ENCODE measurements at places on chromosomes 1 and 21.

GRCh38 chr1:161044535-161044907, 1.3 kb downstream of the USF1 start:
- no peak for DNase-seq

DNA sequence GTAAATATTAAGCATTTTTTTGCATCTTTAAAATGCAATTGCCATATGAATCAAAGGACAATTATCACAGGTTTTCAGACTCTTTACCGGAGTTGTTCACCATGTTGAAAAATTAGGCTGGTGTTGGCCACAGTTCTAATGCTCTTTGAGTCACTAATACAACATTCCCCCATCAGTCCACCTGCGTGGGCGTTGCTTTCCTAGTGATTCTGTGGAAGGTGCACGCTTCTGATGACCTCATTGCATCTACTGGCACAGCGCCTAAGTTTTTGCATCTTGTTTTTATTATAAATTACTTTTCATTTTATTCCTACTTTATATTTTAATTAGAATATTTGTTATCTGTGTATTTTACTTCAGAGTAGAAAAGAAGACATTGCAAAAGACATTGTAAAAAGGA, 4.7 kb upstream of the F5 start:
- no peak for DNase-seq

- DNase-seq: peak; percentile 82
These were observed 14.2 kb downstream of the UTP11 start for GRCh38 chr1:38026592-38027200.

DNA sequence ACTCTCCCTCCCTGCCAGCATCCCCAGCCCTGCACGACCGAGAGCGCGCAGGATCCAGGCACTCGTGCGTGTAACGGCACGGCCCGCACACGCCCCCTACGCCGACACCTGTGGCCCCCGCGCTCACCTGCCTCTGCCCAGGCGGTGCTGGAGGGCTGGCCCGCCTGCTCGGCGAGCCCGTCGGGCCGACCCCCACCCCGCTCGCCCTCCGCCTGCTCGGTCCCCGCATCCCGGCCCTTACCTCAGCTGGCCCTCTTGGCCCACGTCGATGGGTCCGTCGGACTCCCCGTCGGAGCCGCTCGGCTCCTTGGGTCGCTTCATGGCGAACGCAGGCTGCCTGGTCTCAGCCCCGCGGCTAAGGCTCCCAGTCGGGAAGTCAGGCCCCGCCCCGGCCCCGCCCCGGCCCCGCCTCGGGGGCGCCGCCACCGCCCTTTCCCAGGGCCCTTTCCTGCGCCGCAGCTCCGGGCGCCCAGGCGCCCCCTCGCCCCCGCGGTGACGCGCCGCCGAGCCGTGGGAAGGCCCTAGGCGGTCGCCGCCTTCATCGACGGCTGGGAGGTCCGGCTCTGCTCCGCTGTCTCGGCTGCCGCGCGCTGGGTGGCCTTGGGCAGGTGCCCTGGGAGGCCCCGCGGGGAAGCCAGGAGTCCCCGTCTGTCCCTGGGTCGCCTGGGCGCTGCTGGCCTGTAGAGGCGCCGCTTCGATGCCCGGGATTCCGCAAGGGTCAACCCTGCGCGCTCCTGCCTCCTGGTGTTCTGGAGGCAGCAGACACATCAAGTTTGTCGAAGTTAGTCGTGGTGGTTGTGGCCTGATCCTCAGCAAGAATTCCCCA, at the start of gene HEYL:
Gene HEYL (minus strand): TSS at position 339 of the 826 bp plus-strand sequence. CDS start 18 bp downstream, at position 321.
- DNase-seq: peak; percentile 90

DNA sequence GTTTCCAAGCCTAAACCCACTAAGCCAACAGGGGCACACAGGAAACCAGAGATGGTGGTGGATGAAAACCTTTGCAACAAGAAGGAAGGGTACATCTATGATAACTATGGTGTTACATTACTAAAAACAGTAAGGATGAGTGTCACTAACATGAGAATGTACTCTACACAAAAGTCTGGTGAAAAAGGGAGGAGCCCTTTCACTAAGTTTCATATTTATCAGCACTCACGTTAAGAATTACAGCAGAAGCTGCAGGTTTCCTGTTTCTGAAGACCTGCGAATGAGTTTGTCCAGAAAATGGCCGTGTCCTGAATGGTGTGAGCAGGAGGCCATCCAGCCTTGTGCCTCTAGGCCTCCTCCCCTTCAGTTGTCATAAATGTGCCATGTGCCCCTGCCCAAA, 17.8 kb downstream of the ABCG1 start:
- DNase-seq: no peak

- no peak for DNase-seq
These were observed 673 bp downstream of the PRMT2 start for GRCh38 chr21:46636181-46636512.

- DNase-seq: no peak
These were observed 500.5 kb downstream of the SETD4 start for GRCh38 chr21:35559829-35560225.

- DNase-seq: no peak
These were observed 47.8 kb downstream of the UMODL1 start for GRCh38 chr21:42118901-42119300.

GRCh38 chr1:18743233-18743632, 112.6 kb downstream of the PAX7 start:
- no peak for DNase-seq

DNA sequence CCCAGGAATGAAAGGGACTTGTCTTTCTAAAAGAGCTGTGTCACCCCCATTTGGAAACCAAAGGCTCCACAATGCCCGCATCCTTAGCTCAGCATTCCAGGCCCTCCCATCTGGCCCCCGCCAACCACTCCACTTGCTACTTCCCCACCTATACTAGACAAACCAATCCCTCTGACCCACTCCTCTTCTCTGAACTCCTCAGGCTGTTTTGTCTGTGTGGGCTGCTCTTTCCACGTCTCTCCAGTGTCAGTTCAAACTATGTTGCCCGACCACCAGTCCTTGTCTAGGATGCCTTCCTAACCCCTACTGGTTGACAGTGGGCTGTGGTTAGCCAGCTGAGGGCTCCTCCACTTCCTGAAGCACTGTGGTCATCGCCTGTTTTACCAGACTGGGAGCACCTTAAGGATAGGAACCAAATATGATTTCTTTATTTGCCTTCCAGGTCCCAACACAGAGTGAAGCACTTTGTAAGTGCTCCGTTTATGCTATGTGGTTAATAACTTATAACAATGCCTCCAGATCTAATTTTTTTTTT, 8.1 kb upstream of the COA7 start:
- DNase-seq: no peak

- no peak for DNase-seq
These were observed 60.5 kb downstream of the TBX15 start for GRCh38 chr1:118927427-118928187.

GRCh38 chr21:36589352-36589971, 109.5 kb upstream of the SIM2 start:
- DNase-seq: no peak

- peak; percentile 83 for DNase-seq
These were observed 42.2 kb upstream of the WNT4 start for GRCh38 chr1:22184892-22185612.

DNA sequence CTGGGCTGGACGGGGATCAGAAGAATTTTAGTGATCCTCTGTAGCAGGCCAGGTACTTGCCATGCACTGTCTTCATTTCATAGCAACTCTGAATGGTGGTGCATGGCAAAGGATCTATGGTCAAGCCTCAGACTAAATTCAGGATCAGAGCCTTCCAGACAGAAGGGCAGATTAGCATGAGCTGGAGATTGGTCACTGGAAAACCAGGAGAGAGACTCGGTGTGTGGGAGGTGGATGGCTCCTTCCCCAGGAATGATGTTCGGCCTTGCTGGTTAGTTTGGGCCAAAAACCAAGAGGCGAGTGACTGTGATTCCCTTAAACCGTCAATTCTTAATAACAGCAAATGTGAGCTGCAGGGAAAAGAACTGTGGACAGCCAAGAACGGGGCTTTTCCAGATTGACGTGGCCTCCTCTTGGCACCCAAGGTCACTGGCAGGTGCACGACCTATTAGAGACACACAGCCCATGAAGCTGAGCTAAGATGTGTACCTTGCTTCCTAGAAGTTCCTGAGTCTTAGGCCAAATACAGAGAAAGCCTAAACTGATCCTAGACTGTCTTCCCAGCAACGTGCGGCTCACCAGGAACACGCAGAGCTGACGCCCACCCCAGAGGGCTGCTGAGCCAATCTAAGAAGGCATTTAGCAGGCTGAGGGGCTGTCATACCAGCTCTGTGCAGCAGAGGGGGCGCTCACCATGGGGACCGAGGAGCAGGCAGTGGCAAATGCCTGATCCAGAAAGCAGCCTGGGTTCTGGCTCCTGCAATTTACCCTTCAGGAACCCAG, 18.5 kb downstream of the ALDH4A1 start:
- peak; percentile 41 for DNase-seq

- DNase-seq: no peak
These were observed 36.7 kb upstream of the COP1 start for GRCh38 chr1:176243746-176244145.

Measured in NCI-H1105 treated with DMSO at 0.1 percent for 48 hours (cell line).